HCT116 (cell line): ENCODE measurements at places on chromosomes 5 and 9.

- DNase-seq: no peak
Observed at GRCh38 chr9:137213160-137214060, 7.9 kb downstream of the NDOR1 start.

GRCh38 chr9:90393365-90394152 is 249.1 kb downstream of the DIRAS2 start:
- DNase-seq: no peak

DNA sequence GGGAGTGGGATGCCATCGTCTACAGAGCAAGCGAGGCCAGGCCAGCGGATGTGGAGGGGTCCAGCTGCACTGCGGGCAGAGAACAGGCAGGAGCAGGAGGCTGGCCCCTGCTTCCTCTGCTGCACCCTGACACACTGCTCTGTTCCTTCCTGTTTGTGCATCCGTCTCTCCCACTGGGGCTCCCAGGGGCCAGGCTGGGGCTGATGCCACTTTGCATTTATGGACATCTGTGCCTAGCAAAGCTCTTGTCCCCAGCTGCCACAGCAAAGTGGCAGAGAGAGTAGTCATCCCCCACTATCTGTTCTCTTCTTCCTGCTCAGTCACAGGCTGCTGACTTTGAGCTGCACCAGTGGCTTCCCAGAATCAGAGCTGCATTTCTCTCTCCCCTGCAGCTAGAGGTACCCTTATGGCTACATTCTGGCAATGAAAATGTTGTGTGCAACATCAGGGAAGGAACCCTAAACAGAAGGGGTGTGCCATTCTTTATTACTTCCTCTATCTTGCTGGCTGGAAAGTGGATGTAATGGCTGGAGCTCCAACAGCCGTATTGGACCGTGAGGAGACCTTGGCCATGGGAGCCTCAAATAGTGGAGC is 4.2 kb upstream of the NINJ1 start:
- DNase-seq: no peak

- DNase-seq: no peak
Observed at GRCh38 chr9:135976944-135977343, 15.8 kb upstream of the UBAC1 start.

GRCh38 chr9:77457916-77458592 is 190.1 kb downstream of the GNA14 start:
- peak; percentile 65 for DNase-seq

DNA sequence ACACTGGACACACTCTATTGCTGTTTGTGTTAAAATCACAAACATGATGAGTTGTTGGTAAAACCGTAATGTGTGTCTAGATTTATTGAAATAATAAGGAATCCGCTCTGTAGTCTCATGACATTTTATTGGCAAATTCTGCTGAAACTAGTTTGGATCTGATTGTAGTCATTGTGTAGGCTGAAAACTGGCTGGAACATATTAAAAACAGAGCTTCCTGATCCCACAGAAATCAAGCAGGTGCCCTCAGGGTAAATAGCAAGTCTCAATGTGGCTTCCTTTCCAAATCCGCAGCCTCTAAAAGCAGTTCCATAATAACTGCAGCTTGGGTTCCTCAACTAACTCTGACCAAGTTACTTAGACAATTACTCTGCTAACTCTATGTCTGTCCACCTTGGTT is 427.5 kb upstream of the KIF2A start:
- DNase-seq: no peak

GRCh38 chr9:103474156-103474555 is 479.0 kb downstream of the CYLC2 start:
- DNase-seq: no peak

- peak; percentile 13 for DNase-seq
Observed at GRCh38 chr5:40879163-40879942, 29.9 kb upstream of the C7 start.

DNA sequence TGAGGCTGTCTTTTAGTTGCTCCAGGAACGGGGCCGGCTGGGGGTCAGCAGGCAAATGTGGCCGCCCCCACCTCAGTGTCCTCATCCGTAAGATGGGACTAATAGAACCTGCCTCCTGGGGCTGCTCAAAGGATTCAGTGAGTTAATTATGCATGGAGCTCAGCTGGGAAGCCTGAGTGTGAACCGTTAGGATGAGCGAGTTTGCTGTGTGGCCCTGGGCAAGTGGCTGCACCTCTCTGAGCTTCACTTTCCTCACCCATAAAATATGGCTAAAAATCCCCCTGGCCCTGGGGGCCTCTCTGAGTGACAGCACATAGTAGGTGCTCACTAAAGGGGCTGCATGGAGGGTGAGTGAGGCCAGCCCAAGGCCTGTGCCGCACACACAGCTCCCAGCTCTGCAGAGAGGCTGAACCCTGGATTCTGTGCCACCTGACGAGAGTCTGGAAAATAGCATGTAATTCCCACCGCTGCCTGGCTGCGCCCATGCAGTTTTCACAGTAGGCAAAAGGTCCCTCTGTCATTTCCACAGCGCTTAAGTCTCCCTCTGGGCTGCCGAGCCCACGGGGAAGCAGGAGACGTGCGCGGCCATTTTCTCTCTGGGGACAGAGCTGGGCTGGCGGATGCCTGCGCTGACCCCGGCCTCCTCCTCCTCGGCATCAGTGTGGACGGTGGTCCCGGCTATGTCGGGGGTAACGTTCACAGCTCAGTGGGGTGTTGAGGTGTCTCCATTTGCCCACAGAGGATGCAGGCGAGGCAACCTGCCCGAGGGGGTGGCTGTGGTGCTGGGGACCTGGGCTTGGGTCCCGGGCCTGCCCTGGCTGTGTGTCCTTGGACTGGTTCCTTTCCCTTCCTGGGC is 18.2 kb downstream of the ASS1 start:
- DNase-seq: no peak

DNA sequence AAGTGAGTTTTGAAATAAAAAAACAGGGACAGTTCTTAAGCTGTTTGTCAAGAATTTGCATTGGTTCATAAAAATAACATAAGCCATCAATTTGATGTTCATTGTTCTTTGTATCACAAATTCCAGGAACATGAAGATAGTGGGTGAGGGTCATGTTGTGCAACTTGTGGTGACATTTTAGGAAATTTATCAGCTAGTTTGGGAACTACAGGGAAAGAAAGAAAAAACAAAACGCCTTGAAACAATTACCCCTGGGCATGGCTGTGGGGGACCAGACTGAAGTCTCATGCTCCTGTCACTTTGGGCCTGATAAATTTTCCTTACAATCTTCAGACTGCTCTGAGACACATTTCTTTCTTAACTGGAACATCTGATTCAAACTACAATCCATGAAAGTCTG is 207.1 kb upstream of the CLINT1 start:
- no peak for DNase-seq

DNA sequence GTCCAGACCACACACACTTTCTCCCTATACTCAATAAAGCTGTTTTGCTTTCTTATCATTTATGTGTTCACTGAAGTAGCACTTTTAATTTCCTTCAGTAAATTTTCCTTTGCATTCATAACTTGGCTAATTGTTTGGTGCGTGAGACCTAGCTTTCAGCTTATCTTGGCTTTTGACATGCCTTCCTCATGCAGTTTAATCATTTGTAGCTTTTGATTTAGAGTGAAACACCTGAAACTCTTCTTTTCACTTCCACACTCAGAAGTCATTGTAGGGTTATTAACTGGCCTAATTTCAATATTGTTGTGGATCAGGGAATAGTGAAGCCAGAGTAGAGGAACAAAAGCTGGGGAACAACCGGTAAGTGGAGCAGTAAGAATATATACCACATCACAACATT is 114.7 kb downstream of the ST8SIA4 start:
- no peak for DNase-seq

GRCh38 chr9:125663127-125663526 is 43.9 kb downstream of the MAPKAP1 start:
- peak; percentile 68 for DNase-seq

- DNase-seq: no peak
Observed at GRCh38 chr9:83330207-83331196, 207.7 kb downstream of the FRMD3 start.

GRCh38 chr9:22446589-22446949 is at the start of gene DMRTA1:
Gene DMRTA1 (plus strand): TSS chr9:22446824. CDS start chr9:22447066, 242 bp downstream.
- no peak for DNase-seq

GRCh38 chr5:168327019-168327421 is 35.6 kb downstream of the WWC1 start:
- no peak for DNase-seq

- no peak for DNase-seq
Observed at GRCh38 chr5:67187006-67187715, 9.4 kb downstream of the CD180 start.

GRCh38 chr5:37495210-37495609 is 116.1 kb downstream of the WDR70 start:
- DNase-seq: no peak

DNA sequence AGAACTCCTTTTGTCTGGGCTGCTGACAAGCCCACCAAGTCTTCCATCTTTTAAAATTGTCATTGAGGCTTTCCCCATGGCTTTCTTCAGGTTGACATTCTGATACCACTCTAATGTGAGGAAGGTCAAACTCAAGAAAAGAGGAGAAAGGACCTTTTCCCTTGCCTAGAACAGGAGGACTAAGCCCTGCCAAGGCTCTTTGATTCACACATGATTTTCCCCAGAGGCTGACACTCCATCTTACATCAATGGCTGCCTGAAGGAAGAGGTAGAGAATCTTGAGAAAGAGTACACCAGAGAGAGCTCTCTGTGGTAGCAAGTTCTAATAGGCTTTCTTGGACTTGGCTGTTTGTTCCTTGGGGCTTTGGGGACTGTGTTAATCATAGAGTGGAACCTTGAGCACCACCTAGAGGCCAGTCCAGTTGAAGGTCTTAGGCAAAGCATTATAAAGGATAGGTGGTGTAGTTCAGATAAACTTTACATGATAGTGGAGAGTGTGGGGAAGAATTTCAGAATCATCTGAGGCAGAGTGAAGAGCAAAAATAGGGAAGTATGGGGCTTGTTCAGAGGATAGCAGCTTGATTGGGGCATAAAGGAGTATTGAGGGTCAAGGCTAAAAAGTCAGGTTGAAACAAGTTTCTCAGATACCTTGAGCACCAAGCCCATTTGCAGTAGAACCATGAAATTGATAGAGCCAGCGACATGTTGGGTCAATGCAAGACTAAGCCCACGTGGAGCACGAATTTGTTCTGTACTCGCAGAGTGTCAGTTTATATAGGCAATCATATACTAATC is 36.7 kb downstream of the NDFIP1 start:
- DNase-seq: peak; percentile 45

GRCh38 chr5:116273448-116274242 is 188.8 kb downstream of the COMMD10 start:
- DNase-seq: no peak

DNA sequence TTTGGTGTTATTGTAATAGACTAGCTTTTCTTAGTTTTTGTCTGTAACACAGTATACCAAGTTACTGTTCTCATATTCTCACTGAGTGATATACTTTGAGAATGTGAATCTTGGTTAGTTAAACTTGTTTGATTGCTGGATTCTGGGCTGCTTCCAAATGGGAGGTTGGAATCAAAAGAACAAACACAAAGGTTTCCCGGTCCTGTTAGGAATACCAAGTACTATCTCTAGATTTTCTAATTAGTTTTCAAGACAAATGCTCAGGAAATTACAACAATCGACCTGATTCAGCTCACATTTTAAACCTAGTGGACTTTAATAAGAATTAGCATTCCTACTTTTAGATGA is 244.3 kb downstream of the CSNK1G3 start:
- DNase-seq: no peak

DNA sequence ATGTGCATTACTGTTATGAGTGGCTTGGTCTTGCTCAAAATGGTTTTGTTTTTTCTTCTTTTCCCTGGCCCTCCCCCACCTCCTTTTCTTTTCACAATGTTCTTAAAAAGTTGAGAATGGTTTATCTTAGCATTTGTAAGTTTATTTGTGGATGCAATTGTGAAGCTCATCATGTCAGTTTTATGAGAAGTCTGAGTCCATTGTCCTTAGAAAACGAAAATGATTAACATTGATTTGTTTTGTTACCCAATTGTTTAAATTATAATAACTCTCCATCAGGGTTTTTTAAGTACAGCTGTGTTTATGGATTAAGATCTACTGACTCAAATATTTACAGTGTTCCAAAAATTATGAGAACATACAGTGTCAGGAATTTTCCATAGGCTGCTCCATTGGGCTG is 511.3 kb upstream of the PAPPA start:
- no peak for DNase-seq

GRCh38 chr5:133729800-133730199 is 117.5 kb upstream of the FSTL4 start:
- DNase-seq: no peak

- DNase-seq: peak; percentile 19
Observed at GRCh38 chr5:80711938-80712337, 57.2 kb upstream of the DHFR start.

GRCh38 chr5:669111-669841 is 23.9 kb downstream of the TPPP start:
- no peak for DNase-seq

GRCh38 chr9:131361202-131361833 is 32.6 kb upstream of the PRRC2B start:
- no peak for DNase-seq

DNA sequence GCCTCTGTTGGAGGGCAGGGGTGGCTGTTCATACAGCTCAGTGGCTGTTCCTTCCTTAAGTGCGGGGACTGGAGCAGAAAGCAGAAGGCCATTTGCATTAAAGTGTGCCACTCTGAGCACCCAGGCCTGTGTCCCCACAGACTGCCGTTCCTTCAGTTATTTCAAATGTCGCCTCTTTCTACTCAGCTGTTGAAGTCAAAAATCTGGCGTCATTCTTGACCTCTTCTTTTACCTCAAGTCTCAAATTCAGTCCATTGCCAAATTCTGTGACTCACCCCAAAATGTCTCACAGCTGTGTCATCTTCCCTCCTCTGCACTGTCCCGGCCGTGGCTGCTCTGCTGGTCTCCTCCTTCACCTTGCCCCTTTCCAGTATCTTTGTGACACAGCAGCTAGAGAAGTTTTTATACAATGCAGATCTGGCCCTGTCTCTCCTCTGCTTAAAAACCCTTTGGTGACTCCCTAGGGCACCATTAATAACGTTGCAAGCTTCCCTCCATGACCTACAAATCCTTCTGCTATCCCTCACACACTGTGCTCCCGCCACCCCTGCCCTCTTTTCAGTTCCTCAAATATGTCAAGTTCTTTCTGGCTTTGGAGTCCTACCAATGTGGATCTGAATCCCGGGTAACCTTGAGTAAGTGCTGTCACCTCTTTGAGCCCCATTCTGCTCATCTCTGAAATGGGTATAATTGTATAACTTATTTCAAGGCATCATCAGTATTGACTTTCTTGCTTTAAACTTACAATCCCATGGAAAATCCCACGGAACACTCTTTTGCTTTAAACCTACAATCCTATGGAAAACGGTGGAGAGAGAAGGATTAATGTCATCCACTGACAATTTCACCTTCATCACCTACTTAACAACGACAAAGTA is 98.3 kb upstream of the BOD1 start:
- no peak for DNase-seq

- DNase-seq: no peak
Observed at GRCh38 chr5:122144236-122144635, 14.9 kb downstream of the ZNF474 start.

GRCh38 chr5:180816608-180817534 is 14.3 kb upstream of the MGAT1 start:
- no peak for DNase-seq

DNA sequence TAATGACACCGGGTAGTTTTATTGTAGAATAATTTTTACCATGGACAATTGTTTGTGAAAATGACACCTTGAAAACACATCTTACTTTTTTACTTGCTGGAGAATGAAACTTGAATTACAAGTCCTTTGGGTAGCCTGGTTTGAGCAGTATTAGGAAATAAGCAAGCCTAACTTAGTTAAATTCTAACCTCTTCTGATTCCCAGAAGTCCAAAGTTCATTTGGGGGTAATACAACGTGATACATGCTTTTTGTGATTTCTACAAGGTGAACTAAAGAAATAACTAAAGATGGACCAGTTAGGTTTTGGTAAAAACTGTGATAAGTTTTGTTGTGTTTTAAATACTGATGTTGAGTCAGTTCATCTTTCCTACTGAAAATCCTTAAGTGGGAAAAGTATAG is 135.4 kb upstream of the DMRT1 start:
- DNase-seq: no peak
